ENCODE measurements at places on chromosomes 1 and 21. TPM values are rescaled to one million over a fixed set of nuclear protein-coding genes. Genes with fewer than 3 reads are reported as not detected.

SON gene
- total RNA-seq: 362 TPM

MYOG gene
- total RNA-seq: not detected

GNAT2 gene
- total RNA-seq: 0.21 TPM

ATP1A4 gene
- total RNA-seq: 0.63 TPM

ZNF678 gene
- total RNA-seq: 60.0 TPM
